Gastrocnemius medialis (tissue), 4 donors: ENCODE measurements at places on chromosomes 1 and 21. TPM values are rescaled to one million over a fixed set of nuclear protein-coding genes. Genes with fewer than 3 reads are reported as not detected.

DNA sequence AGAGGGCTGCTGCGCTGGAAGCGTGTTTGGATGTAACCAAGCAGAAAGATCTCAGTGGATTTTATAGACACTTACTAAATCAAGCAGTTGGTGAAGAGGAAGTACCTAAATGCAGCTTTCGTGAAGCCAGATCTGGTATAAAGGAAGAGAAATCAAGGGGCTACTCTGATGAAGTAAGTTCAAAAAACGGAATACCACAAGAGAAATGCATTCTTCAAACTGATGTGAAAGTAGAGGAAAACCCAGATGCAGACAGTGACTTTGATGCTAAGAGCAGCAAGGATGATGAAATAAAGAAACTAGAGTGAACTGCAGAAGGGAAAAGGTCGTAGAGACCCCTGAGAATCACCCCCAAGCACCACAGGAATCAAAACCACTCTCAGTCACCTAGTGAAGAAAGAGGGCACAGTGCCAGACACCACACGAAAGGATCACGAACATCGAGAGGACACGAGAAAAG, 40.8 kb upstream of the NEXN start:
- no peak for DNase-seq

- peak; percentile 70 for DNase-seq
These were observed at the start of gene SORT1 for GRCh38 chr1:109397581-109398342. Gene SORT1 (minus strand): TSS chr1:109397918. CDS start chr1:109397892, 26 bp downstream.

DNA sequence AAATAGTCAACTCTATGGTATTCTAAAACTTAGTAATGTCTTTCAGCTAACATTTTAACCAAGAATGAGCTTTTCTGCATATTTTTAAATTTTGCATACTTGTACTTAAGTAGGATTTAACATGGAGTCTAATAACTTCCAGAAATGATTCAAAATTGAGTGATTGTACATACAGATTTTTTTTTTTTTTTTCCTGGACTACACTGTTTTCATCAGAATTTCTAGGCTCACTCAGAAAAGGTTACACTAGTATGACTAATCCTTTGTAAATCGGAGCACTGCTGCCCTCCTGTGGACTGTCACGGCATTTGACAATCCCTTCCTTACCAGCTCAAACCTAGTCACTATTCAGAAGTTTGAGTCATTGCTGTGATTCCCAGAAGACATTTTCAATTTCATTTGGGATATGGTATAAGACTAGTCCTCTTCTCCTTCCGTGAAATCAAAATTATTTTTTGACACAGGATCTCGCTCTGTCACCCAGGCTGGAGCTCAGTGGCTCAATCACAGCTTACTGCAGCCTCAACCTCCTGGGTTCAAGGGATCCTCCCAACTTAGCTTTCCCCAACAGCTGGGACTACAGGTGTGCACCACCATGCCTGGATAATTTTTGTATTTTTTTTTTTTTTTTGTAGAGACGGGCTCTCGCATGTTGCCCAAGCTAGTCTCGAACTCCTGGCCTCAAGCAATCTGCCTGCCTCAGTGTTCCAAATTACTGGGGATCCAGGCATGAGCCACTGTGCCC, 45.5 kb downstream of the CD46 start:
- DNase-seq = peak; percentile 87

- no peak for DNase-seq
These were observed 226.1 kb downstream of the DNAH14 start for GRCh38 chr1:225155555-225155954.

DNA sequence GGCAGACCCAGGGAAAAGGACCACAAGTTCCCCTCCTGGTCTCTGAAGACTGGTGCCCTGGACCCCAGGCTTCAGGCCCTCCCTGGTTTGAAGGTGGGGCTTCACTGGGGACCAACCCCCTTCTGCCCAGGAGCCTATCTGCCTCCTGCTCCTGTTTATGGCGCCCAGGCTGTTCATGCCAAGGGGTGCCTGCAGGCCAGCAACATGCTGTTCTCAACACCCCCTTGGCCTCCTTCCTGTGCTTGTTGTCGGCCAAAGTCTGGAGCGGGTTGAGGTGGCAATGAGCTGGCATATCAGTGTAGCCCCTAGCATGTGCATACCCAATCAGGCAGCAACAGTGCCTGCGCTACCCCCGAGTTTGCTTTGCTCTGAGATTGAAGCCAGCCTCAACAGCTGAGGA, 46.3 kb downstream of the ATP6V1G3 start:
- DNase-seq = no peak

- DNase-seq = no peak
These were observed 17.2 kb downstream of the LGALS8 start for GRCh38 chr1:236540813-236541465.

- DNase-seq = no peak
These were observed 224.6 kb upstream of the C1orf174 start for GRCh38 chr1:4124631-4125145.

DNA sequence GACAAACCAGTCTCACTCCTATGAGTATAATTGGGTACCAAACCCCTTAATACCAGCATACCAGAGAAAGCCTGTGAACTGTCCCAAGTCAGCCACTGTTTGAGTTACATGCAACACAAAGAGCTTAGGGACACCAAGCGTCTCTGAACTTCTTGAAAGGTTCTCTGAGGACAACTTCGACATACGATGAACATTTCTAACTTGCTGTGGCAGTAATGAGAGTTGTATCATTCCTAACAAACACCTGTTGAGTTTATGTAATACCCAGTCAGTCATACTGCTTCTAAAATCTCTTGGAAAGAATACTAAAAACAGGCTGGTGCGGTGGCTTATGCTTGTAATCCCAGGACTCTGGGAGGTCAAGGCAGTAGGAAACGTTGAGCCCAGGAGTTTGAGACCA, 18.4 kb downstream of the CCT8 start:
- DNase-seq = no peak

DNA sequence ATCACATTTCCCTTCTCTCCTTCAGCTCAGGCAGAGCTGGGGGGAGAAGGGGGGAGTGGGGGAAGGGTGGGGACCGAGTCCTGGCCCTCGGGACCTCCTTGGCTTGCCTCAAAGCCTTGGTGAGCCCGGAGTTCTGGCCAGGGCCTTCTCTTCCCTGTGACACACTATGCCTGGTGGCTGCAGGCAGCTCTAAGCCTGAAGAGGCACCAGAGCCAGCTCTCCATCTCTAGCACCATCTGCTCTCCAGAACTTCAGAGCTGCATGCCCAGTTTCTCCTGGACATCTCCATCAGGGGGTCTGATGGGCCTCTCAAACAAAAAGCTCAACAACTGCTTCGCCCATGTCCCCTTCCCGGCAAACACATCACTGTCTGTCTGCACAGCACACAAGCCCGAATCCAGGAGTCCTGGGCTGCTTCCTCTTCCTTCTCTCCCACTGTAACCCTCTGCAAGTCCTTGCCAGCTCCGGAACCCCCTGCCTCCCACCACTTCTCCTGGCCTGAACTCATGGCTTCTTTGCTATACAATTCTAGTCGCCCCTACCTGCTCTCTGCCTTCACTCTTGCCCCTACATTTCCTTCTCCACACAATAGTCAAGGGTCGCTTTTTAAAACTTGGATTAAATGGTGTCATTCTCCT, 26.5 kb downstream of the KIAA1614 start:
- no peak for DNase-seq

- DNase-seq = no peak
These were observed 5.1 kb upstream of the PIGV start for GRCh38 chr1:26782521-26783212.

DNA sequence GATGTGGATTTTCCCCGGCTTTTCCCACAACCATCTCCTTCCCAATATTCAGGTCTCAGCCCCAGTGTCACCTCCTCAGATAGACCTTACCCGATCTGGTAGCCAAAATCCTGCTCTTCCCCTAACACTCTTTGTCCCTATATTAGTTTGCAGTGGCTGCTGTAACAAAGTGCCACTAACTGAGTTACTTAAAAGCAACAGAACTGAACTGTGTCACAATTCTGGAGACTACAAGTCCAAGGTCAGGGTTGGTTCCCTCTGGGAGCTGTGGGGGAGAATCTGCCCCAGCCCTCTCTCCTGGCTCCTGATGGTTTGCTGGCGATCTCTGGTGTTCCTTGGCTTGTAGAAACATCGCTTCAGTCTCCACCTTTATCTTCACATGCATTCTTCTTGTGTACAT, 64.0 kb downstream of the NENF start:
- DNase-seq = no peak

- no peak for DNase-seq
These were observed 5.8 kb upstream of the CHI3L2 start for GRCh38 chr1:111221633-111222291.

DNA sequence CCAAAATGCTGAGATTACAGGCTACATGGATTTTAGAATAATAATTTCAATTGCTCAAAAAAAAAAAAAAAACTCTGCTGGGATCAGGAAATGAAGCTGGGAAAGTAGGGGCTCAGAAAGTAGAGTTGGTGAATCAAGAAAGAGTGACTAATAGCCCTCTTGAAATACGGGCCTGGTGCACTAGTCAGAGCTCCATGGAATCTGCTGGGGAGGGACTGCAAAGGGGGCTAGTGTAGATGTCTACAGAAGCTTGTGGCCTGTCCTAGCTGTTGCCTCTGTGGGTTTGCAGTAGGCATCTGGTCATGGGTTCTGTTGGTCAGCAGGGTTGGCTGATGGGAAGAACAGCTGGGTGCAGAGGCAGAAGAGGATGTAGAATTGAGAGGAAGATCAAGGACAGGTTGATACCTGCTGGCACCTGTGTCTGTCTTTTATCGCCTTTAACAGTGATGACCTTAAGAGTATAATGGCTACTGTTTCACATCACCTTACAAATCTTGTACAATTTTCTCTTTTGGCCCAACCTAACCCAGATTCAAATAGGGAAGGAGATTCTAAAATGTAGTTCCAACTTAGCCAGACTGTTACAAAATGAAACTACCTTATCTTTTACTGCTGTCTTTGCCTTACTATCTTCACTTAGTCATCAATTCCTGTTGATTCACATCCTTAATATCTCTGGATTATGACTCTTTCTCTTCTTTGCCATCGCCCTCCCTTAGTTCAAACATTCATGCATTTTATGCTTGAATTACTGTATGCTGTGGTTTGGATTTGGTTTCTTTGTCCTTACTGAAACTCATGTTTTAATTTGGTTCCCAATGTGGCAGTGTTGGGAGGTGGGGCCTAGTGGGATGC, 126.2 kb downstream of the GIPC2 start:
- no peak for DNase-seq

DNA sequence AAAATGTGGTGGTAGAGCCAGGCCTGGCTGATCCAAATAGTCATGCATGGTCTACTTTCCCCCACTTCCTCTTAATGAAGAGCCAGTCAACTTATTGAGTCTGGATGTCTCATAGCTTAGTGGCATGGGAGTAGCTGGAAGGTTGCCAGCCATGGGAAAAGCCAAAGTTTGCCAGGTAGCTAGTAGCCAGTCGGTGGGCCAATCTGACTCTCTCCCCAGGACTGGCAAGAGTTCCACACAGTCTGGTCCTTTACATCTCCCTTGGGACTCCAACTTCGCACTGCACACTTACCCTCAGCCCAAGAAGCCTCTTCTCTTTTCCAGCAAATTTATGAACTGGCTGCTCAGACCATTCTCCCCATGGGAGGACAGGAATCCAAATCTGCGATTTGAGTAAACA, 8.3 kb downstream of the WARS2 start:
- no peak for DNase-seq

DNA sequence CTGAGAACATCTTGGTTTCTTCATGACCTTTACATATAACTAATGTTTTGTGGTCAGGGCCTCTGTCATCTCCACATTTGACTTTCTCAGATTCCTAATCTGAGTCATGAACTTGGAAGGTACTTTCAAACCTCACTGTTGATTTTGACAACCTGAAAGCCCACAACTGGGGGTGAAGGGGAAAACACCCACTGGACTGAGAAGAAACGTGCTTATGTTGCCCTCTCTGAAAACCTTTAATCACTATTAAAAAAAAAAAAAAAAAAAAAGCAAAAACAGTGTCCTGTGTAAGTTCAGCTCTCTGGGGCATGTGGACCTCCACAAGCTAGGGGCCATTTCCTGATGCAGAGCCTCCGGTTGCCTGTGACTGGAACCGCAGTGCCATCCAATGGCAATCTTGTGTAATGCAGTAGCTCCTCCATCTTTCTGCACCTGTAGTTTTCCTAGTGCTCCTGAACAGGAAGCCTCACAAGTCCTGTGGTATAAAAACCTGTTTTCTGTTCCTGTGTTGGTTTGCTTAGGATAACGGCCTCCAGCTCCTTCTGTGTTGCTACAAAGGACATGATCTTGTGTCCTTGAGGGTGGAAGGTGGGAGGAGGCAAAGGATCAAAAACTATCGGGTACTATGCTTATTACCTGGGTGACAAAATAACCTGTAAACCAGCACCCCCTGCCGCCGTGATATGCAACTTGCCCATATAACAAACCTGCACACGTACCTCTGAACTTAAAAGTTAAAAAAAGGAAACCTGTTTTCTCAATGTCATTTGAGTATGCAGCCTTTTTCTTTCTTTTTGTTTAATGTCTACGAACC, 124.5 kb downstream of the ZNF648 start:
- DNase-seq = no peak

- no peak for DNase-seq
These were observed 18.9 kb downstream of the LDLRAD2 start for GRCh38 chr1:21830792-21831453.

DNA sequence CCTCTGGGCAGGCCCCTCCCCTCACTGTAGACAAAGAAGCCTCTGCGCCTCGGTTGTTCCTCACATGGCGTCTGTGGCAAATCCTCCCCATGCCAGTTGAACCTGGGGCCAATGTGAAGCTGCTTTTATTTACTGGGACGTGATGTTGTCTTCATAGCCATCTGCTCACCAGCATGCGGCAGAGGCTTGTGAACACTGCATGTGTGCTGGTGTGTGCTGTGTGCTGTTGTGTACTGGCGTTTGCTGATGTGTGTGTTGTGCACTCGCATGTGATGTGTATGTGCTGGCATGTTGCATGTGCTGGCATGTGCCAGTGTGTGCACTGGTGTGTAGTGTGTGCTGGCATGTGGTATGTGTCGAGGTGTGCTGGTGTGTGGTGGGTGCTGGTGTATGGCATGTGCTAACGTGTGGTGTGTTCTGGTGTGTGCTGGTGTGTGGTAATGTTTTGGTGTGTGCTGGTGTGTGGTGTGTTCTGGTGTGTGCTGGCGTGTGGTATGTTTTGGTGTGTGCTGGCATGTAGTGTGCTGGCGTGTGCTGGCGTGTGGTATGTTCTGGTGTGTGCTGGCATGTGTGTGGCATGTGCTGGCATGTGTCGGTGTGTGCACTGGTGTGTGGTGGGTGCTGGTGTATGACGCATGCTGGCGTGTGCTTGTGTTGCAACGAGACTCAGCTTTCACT, 37.2 kb upstream of the TRAPPC10 start:
- DNase-seq = no peak

GRCh38 chr1:33575324-33575879, 103.0 kb downstream of the ZSCAN20 start:
- peak; percentile 2 for DNase-seq

DNA sequence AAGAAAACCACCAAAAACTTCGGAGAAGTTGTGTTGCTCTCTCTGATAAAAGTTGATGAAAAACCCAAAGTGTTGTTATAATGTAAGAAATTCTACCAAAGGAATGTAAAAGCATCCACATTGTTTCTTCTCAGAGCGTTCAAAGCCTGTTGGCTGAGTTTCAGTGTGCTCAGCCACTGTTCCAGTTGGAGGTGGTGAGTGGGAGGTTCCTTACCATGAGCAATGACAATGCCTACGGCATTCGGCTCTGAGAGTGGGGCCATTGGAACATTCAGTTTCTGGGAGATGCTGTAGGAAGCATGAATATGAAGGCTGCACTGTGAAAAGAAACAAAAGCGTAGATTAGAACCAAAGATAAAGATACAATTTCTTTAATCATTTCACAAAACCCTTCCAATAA, 20.5 kb upstream of the MYBPHL start:
- no peak for DNase-seq

The NR1I3 gene
- not detected for total RNA-seq

The ADAMTS1 gene
- 23.7 TPM for total RNA-seq

The CD1D gene
- not detected for total RNA-seq

The TAF12 gene
- 33.5 TPM for total RNA-seq

The GBP5 gene
- total RNA-seq = not detected
